ENCODE measurements at places on chromosomes 7 and 10.
A peak's percentile ranks its signal among the peaks of the same experiment; 100 is the strongest.

- DNase-seq = no peak
Observed at GRCh38 chr7:48537561-48537960, 366.3 kb downstream of the ABCA13 start.

- no peak for DNase-seq
Observed at GRCh38 chr10:92081641-92082040, 158.1 kb downstream of the BTAF1 start.

GRCh38 chr7:150631866-150632864 lies at the start of gene GIMAP6:
Gene GIMAP6, minus strand, starts transcription at chr7:150632385. Its CDS starts 2,243 bp downstream, at chr7:150630142.
- DNase-seq = peak; percentile 36

- DNase-seq = no peak
Observed at GRCh38 chr7:155971180-155971770, 159.0 kb upstream of the SHH start.

DNA sequence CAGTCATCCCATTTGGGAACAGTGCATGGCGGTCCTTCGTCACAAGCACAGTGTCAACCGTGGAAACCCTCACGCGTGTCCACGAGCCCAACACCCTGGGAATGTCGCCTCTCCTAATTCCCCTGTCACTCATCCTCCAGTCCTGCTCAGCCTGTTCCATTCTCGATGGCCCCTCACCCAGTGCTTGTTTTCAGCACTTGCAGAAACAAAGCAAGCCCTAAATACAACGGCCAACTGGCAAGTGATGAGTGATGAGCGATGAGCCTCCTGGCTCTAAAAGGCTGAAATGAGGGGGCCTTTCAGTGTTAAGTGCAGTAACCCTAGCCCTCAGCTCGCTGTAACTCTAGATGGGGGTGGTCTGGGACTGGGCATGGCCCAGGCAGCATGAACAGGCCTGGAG lies 22.6 kb downstream of the NKX2-3 start:
- DNase-seq = no peak

- DNase-seq = no peak
Observed at GRCh38 chr10:123858077-123858681, 33.4 kb downstream of the CPXM2 start.

DNA sequence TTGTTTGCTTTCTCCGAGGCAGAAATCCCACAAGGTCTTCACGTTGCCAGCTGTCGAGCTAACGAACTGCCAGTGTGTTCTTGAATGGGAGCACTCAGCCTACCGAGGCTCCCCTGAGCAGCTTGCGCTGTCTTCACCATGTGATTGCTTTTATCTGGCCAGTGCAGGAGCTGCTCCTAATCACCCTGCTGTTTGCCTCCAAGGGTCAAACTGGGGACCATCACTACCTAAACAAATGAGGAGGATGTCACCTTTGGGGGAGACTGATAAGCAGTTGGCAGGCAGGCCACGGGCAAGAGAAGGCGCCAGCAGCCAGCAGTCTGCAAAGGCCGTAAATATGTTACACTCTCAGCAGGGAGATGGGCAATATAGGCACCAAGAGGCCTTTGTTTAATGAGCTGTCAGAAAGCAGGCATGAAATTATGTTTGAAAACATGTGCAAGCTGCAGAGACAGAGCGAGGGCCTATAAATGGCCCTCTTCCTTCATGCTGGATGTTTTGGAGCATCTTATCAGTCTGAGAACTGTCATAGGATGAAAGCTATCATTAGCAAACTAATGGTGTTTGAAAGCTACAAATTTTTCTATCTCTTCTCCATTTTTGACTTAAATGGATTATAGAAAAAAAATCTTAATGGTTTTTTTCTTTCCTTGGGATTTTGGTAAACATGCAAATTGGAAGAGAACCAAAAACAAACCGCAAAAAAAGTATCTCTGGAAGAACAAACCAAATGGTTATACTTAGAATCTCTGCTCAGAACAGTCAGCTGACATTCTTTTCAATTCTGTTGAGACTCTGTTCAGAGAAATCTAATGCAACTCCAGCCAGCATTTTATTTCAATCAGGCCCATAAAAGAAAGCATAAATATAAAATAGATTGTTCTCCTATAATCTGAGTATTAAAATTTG lies 267.3 kb upstream of the NPVF start:
- no peak for DNase-seq

GRCh38 chr7:141462958-141463357 lies 88.3 kb upstream of the AGK start:
- DNase-seq = no peak

DNA sequence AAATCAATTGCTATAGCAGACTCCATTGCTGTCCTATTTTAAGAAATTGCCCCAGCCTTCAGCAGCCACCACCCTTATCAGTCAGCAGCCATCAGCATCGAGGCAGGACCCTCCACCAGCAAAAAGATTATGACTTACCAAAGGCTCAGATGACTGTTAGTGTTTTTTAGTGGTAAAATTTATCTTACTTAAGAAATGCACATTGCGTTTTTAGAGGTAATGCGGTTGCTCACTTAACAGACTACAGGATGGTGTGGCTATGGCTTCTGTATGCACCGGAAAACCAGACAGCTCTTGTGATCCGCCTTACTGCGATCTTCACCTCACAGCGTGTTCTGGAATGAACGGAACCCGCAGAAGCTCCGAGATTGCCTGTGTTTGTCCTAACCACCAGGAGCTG lies 58.1 kb downstream of the WDR37 start:
- no peak for DNase-seq

DNA sequence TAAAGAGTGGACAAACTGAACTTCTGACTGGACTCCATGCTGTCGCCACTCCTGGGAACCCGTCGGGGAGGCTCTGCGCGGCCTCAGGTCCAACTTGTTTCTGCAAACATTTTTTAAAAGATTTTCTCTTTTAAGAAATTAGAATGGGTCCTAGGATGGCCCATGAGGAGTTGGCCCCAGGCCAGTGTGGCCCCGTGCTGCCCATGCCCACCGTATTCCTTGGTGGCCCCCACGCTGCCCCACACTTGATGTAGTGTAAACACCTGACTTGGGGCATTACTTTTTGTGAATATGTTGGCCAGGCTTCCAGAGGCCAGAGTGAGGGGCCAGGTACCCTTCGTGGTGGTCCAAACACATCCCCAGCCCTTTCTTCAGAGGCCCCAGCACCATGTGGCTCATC lies 19.3 kb downstream of the ZNF316 start:
- DNase-seq = no peak

DNA sequence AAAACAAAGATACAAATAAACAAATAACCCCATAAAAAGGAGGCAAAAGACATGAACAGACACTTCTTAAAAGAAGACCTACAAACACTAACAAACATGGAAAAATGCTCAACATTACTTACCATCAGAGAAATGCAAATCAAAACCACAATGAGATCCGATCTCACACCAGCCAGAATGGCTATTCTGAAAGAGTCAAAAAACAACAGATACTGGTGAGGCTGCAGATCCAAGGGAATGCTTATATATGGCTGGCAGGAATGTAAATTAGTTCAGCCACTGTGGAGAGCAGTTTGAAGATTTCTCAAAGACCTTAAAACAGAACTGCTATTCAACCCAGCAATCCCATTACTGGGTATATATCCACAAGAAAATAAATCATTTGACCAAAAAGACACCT lies 80.4 kb upstream of the NRP1 start:
- DNase-seq = no peak

- DNase-seq = no peak
Observed at GRCh38 chr7:111089822-111090426, 1.0 kb upstream of the LRRN3 start.

GRCh38 chr7:121994625-121995410 lies 121.9 kb downstream of the PTPRZ1 start:
- no peak for DNase-seq

- no peak for DNase-seq
Observed at GRCh38 chr10:75967491-75967890, 536.1 kb downstream of the LRMDA start.

DNA sequence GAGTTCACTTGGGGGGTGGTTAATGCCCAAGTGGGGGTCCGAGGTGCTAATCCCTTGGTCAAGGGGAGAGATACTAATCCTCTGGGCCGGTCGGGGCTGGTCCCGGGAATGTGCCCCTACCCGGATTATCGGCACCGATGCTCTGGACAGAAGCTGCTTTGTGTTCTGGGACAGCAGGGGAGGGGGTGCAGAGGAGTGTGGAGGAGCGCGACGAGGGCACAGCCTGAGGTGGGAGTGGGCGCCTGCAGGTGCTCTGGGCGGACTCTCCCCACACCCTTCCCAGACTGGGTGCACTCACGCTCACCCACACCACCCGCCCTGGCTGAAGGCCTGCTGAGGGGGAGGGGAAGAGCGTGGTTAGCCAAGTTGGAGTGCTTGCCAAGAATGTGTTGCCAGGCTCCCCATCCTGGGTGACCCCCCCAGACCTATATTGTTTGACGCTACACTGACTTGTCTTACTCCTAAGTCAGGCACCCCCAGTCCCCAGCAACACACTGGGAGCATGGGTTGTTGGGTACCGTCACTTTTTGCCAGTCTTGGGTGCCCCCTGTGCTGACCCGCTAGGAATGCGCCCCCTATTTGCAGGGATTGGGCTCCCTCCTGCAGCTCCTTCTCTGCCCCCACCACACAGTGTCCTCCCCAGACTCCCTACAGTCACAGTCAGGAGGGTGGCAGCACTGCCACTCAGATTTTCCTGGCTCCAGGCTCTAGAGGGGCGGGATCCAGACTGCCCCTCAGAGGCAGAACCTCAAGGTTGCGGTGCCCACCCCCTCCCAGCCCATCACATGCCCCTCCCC lies 1.2 kb downstream of the SLC4A2 start:
- no peak for DNase-seq

- no peak for DNase-seq
Observed at GRCh38 chr7:123635551-123636359, 19.9 kb upstream of the LMOD2 start.

GRCh38 chr10:408236-408635 lies 273.0 kb downstream of the ZMYND11 start:
- no peak for DNase-seq

DNA sequence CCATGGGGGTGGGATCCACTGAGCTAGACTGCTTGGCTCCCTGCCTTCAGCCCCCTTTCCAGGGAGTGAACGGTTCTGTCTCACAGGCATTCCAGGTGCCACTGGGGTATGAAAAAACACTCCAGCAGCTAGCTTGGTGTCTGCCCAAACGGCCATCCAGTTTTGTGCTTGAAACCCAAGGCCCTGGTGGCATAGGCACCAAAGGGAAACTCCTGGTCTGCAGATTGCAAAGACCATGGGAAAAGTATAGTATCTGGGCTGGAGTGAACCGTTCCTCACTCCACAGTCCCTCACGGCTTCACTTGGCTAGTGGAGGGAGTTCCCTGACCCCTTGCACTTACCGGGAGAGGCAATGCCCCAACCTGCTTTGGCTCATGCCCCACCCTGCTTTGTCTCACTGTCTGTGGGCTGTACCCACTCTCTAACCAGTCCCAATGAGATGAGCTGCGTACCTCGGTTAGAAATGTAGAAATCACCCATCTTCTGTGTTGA lies 62.7 kb downstream of the PPP1R9A start:
- DNase-seq = no peak

GRCh38 chr7:101549734-101550133 lies 79.4 kb downstream of the MYL10 start:
- no peak for DNase-seq

GRCh38 chr7:50397320-50397970 lies 52.7 kb downstream of the FIGNL1 start:
- DNase-seq = peak; percentile 49

- DNase-seq = no peak
Observed at GRCh38 chr7:2248984-2249694, 7.1 kb downstream of the NUDT1 start.

DNA sequence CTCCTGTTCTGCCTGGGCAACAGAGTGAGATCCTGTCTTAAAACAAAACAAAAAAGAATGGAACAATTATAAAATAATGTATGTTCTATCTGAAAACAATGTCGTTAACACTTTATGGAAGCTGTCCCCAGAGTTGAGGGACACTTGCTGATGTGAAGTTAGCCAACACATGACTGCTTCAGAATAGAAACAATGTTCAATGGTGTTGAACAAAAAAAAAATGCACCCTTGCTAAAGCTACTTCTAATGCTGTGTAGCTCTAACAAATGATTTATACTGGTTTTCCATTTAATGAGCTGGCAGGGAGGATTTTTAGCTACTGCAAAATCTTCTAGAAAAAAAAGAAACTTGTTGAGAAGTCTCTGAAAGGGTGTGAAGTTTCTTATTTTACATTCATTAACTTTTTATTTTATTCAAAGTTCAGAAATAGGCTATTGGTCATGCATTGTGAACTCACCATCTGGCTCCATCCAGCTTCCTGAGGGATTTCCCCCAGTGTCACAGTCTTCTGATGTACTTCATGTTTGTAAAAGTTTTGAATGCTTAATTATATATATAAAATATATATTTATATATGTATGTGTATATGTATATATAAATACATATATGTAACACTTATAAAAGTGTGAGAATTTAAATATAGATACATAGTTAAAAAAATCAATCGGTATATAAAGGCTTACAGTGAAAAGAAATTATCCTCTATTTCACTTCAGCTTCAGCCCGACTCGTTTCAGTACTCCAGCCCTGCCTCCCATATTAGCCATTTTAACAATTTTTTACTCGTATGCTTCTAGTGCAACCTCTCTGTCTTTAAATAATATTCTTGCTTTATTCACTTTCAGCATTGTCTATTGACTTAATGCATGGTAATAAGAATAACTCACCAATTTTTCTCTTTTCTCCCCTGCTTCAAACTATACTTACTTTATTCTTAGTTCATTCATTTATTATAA lies 35.0 kb downstream of the HDAC9 start:
- no peak for DNase-seq

DNA sequence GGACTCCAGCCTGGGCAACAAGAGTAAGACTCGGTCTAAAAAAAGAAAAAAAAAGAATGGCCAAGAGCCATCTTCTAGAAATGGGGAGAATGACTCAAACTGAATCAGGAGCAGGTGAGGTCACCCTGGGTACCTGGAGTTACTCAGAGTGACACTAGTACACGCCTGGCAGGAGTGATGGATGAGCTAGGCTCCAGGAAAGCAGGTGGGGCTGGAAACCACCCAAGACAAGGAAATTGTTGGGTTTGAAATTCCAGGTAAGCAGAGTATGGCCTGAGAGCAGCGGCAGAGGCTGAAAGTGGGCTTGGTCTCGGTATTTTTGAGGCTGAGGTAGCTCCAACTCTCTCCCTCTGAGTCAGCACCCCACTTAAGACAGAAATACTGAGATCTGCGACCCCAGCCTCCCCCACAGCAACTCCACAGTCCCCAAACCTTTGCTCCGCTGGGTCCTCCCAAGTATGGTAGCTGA lies 18.5 kb downstream of the DDIT4 start:
- no peak for DNase-seq

- no peak for DNase-seq
Observed at GRCh38 chr7:13850185-13850752, 139.2 kb downstream of the ETV1 start.

- no peak for DNase-seq
Observed at GRCh38 chr7:71558806-71559613, 427.1 kb downstream of the GALNT17 start.

DNA sequence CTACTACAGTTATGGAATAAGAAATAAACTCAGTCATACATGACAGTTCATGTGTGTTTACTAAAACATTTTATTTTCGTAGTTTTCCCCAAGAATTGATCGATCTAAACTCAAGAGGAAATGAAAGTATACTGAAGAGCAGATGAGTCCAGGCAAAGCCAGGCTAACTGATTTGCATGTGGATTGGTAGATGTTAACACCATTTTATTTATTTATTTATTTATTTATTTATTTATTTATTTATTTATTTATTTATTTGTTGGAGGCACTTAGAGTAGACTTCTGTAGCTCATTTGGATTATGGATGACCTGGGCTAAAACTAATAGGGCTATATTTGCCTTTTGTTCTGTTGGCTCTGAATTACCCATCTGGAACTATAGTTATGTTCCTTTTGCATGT lies 68.5 kb upstream of the DKK1 start:
- DNase-seq = no peak

- no peak for DNase-seq
Observed at GRCh38 chr7:130367088-130367755, 13.1 kb upstream of the CPA1 start.

Data from activated CD4-positive, alpha-beta T cell treated with anti-CD3 and anti-CD28 coated beads, Interleukin-2, amount 50 U/mL, for 24 hours (primary cell).